Kidney (tissue), 22 donors: ENCODE measurements at places on chromosomes 16 and 17.

DNA sequence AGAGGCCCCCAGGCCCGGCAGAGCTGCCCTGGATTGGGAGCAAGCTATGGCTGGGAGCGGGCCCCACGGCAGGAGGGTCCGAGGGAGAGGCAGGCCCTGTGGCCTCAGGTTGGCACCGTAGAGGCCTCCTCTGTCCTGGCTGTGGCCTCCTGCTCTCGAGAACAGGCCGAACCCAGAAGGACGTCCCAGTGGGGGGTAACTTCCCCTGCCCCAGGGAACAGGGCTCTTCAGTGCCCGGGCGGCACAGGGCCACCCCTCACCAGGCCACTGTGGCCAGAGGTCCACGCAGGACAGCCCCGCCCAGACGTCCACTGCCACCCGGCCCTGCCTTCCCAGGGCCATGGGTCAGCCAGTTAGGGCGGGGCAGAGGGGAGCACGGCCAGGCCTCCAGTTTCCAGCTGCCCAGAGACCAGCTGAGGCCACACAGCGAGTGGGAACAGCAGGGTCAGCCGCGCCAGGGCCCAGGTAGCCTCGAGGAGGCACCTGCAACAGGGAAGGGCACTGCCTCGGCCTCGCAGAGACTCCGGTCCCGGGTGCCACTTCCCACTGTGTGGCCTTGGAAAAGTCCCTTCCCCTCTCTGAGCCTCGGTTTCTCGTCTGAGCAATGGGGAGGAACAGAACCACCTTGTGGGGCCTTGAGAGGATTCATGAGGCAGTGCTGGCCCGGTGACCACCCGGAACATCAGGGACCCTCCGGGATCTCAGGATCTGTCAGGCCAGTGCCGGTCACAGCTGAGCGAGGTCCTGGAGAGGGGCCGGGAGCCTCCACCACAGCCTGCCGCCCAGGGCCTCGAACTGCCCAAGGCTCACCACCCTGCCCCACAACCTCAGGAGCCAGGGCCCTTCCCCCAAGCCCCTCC lies 32.0 kb downstream of the ZNF469 start:
- no peak for DNase-seq

- no peak for DNase-seq
Measured at GRCh38 chr16:85107083-85107482, 5.2 kb downstream of the CIBAR2 start.

- no peak for DNase-seq
Measured at GRCh38 chr17:7864995-7865650, 7.3 kb downstream of the CYB5D1 start.

- DNase-seq, result no peak
Measured at GRCh38 chr17:55440391-55440790, 18.8 kb upstream of the MMD start.

DNA sequence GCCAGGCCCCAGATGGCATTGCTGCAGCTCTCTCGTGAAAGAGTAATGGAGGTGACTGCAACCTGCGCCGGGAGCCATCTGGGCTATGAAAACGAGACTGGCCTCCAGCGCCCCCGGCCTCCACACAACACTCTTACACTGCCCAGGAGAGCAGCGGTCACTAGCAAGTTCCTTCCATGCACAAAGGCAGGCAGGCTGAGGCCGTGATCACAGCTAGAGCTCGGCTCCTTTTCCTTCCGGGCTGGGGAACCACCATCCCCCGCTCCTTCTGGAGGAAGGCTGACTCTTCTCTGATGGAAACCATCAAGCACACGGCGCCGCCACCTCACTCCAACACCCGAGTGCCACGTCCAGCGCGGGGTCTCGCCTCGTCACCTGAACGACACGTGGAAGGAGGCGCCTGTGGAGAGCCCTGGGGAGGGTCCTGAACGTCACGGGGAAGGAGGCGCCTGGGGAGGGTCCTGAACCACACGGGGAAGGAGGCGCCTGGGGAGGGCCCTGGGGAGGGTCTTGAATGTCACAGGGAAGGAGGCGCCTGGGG lies 61.9 kb downstream of the KLHDC4 start:
- no peak for DNase-seq

GRCh38 chr16:89721546-89722391 lies 432 bp downstream of the ZNF276 start:
- peak; percentile 90 for DNase-seq
